ENCODE measurements at places on chromosomes 12 and 14.

- no peak for DNase-seq
Observed at GRCh38 chr12:4320497-4320852, 538 bp upstream of the TIGAR start.

DNA sequence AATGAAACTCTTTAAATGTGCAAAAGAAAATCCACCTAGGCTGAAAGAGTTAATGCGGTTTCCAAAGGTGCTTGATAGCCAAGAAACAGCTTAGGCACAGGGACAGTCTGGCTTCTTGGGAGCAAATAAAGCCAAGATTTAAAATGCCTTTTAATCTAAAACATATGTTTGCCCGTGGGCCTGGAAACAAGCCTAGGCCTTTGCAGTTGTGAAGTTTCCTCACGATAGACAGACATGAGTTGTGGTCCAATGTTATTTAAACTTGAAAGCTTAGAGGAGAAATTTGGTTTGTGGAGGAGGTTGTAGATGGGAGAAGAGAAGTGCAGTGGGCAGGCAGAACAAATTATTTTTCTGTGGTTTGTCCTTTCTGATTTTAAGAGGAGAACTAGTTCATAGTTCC, 29.8 kb downstream of the PROX2 start:
- DNase-seq: no peak

DNA sequence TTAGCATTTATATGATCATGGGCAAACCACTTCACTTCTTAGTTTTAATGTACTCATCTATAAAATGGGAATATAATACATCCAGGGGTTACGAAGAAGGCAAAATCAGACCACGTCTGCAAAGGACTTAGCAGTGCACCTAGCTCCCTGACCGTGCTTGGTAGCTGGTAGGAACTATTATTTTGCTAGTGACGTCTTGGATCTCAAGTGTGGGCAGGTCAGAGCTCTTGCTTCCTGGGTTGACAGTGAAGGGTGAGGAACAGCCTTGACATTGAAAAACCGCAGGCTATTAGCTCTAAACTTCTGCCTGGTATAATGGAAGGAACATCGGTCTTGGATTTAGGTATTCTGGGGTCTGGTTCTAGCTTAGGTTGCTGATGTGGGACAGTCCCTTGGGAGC, 89.3 kb upstream of the MED13L start:
- DNase-seq: no peak

DNA sequence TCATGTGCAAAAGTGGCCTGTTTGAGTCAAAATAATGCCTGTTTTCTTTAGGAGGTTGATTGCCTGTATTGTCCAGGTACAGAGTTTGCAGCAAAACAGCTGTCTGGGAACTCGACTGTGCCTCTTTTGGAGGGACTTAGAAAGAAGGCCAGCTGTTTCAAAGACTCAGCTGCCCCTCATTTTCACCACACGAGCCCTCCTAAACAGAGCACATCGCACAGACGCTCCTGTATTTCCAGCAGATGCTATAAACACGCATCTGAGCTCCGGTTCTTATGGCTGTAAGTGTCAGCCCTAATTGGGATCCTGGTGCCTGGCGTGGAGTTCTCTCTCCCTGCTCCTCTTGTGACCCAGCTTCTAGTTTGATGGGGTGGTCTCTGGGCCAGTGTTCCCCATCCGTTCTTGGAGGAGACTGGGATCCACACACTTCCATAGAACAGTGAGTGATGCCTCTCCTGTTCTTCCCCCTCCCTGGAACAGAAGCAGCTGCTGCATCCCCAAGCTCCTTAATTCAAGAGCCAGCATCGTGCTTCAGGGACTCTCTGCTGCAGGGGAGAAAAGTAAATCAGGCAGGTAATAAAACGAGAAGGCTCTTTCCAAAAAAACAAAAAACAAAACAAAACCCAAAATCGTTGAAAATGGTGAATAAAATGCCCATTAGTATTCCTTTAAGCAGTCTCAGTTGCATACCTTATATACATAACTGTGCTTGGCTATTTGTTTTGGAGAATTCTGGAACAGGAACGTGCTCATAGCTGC, 269.0 kb downstream of the SLC15A4 start:
- no peak for DNase-seq

GRCh38 chr14:65001723-65002122, 15.0 kb downstream of the FNTB start:
- DNase-seq: no peak

GRCh38 chr14:68704736-68705720, 87.8 kb downstream of the ZFP36L1 start:
- DNase-seq: peak; percentile 57

- no peak for DNase-seq
Observed at GRCh38 chr12:67469666-67470065, 178.9 kb upstream of the DYRK2 start.

- no peak for DNase-seq
Observed at GRCh38 chr12:74614426-74614825, 76.8 kb downstream of the ATXN7L3B start.
